ENCODE measurements at places on chromosomes 5 and 9.

DNA sequence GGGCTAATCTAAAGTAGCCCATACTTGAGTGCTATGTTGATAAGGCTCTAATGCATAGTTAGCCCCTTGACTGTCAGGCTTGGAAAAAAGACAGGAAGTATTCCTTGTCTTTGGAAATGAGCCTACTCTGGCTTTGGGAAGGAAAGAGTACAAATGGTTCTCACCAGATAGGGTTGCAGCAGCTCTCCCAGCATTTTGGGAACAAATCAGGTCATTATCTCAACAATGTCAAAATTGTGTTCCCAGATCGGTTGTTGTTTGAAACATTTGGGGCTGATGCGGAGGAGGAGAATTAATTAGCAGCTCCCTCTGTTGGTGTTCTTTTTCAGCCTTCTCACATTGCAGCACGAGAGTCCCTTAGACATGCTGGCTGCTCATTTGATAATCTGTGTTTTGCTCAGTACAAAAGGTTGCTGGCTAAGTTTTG lies 294.7 kb upstream of the DMRT1 start:
- no peak for DNase-seq

GRCh38 chr9:13904746-13905145 lies 409.2 kb downstream of the NFIB start:
- no peak for DNase-seq

DNA sequence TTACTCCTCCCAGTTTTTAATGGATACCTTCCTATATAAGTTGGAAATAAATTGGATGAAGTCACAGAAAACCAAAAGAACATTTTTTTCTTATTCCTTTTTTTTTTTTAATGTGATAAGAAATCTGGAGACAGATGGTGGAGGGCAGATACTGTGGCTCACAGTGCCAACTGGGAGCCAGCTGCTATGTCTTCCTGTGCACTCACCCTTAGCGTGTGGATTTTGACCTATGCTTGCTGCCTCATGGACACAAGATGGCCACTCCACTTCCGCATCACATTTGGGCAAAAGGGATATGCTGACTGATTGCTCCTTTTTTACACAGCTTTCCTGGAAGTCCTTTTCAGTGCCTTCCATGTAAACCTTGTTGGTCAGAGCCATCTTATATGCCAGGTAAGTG lies 342.6 kb downstream of the MAN2A1 start:
- DNase-seq: no peak

DNA sequence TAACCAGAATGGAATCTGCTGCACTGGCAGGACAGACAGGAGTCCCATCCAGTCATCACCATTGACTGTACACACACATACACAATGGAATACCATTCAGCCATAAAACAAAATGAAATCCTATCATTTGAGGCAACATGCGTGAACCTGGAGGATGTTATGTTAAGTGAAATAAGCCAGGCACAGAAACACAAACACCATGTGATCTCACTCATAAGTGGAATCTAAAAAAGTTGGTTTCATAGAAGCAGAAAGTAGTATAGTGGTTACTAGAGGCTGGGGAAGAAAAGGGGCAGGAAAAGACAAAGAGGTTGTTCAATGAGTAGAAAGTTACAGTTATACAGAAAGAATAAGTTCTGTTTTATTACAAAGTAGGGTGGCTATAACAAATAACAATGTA lies 884.0 kb upstream of the ACO1 start:
- DNase-seq: no peak

GRCh38 chr5:1793301-1793740 lies 6.3 kb downstream of the MRPL36 start:
- no peak for DNase-seq

DNA sequence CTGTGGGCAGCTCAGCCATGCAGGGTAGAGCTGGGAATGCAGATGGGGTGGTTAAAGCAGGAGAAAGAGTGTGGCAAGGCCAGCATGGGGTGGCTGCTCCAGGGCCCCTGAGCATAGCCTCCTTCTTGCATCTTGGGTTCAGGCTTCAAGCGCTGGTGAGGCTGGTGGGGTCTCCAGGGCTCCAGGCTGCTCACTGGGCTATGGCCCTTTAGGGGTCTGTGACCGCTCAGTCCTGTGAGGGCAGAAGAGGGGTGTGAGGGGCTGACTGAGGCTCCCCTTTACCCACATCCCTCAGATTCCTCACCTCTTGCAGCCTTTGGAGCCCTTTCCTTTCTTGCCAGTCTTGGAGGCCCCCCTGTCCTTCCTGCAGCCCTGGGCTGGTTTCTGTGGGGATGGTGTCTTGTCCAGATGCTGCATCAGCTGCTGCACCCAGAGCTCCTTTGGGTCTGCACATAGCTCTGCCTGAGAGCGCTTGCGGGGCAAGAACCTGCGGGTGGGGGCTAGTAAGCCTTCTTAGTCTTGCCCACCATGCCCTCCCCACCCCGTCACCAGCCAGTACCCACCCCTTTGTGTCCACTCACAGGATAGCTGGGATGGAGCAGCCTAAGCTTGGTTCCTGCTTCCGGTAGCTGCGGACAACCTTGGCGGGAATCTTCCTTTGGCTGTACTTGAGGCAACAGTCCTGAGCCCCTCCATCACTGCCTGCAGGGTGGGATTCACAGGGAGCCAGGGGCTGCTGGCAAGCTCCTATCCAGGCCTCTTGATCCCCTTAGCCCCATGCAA lies 549 bp downstream of the CCL21 start:
- DNase-seq: no peak

DNA sequence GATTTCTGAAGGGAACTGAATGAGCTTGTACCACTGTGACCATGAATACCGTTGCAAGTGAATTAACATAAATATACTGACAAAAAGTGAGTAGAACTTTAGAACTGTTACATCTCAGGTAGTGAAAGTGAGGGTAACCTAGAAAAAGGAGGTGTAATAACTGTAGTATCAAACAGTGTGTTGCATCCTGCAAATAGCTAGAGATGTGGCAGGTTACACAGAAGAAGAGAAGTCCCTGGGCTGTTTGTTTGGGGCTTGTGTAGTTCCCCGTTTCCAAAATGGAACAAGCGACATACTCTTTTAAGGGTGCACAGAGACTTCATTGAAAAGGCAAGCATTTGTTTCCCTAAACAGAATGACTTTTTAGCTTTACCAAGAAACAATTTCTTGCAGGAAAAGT lies 214.8 kb downstream of the NR3C1 start:
- DNase-seq: no peak

GRCh38 chr9:69299826-69300225 lies 25.2 kb upstream of the ENTREP1 start:
- no peak for DNase-seq

DNA sequence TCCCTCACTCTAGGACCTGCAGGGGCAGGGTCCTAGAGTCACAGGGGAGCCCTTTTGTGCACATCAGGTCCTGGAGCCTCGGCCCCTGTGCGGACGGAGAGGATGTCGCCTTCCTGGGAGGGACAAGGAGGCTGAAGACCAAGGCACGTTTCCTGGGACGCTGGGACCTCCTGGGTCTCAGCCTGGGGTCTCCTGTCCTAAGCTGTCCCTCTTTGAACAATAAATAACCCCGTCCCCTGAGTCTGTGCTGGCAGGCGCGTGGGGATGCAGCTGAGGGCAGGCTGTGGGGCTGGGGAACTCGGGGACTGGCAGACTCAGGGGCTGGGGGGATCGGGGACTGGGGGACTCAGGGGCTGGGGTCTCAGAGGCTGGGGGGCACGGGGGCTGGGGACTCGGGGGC lies 31.1 kb downstream of the PAEP start:
- no peak for DNase-seq

DNA sequence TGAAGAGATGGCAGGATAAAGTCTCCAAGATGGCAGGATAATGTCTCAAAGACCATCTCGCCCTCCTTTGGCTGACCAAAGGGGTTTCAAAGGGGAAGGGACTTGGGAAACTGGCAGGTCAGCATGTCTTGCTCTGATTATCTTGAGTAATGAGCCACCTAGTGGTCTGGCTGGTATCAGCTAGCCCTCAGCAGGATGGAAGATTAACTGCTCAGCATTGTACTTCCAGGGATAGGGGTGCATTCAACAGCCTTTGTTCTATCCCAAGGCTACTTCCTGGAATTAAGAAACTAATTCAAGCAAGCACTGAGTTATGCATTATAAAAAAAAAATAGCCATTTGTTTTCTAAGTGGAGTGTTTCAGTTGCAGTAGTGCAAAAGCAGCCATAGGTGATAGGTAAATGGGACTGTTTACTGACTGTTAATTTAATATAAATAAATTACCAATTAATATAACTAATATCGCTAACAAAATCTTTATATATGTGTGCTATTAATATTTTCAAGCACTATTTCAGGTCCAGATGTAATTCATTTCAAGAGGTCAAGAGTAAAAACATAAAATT lies 555.5 kb downstream of the CDH9 start:
- DNase-seq: peak; percentile 34

- DNase-seq: peak; percentile 31
Measured at GRCh38 chr5:134184155-134185135, 7.7 kb upstream of the SKP1 start.

- DNase-seq: no peak
Measured at GRCh38 chr5:142863856-142864255, 93.7 kb downstream of the ARHGAP26 start.

GRCh38 chr9:79968533-79968932 lies 396.8 kb downstream of the TLE4 start:
- no peak for DNase-seq

DNA sequence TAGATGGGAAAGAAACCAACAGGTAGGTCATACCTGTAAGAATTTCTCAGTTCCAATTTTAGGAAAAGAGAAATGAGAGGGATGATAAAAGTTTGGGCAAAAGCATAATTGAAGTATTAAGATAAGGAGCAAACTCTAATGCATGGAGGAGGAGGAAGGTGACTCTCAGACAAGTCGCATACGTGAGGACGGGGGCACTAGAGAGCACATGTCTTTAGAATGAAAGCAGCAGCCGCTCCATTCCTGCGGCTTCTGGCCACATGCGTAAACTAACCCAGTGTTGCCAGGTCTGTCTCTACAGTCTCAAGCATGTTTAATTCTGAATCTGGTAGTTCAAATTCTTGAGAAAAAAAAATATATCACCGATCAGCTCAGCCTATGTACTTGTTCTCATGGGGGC lies 371.5 kb upstream of the SLC30A5 start:
- DNase-seq: no peak

GRCh38 chr5:42612750-42613366 lies 143.8 kb upstream of the CCDC152 start:
- no peak for DNase-seq

DNA sequence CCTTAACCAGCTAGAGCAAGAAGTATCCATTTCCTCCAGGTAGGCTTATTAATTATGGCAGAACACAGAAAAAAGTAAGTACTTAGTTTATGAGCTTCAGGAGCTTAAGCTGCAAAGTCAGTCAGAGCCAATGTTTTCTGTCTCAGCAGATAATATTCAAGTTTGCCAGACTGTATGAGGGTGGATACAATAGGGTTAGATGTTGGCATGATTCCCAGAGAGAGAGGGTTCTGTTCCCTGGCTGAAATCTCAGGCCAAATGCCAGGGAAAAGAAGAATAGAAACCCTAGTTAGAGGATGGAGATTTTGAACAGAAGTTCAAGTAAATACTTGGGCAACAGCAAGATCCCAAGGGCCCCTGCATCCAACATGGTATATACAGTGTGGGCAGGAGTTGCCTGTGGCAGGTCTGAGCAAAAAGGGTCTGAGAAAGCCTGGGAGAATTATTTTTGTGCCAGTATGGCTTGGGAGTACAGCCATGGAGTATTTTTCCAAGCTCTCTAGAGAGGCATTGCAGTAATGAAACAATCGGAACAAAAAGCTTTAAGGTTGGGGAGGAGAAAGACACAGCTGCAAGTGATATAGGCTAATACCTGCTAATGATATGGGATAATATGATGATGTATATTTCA lies 31.0 kb upstream of the ISOC1 start:
- no peak for DNase-seq

GRCh38 chr9:87223392-87224246 lies 274.0 kb upstream of the DAPK1 start:
- DNase-seq: no peak

DNA sequence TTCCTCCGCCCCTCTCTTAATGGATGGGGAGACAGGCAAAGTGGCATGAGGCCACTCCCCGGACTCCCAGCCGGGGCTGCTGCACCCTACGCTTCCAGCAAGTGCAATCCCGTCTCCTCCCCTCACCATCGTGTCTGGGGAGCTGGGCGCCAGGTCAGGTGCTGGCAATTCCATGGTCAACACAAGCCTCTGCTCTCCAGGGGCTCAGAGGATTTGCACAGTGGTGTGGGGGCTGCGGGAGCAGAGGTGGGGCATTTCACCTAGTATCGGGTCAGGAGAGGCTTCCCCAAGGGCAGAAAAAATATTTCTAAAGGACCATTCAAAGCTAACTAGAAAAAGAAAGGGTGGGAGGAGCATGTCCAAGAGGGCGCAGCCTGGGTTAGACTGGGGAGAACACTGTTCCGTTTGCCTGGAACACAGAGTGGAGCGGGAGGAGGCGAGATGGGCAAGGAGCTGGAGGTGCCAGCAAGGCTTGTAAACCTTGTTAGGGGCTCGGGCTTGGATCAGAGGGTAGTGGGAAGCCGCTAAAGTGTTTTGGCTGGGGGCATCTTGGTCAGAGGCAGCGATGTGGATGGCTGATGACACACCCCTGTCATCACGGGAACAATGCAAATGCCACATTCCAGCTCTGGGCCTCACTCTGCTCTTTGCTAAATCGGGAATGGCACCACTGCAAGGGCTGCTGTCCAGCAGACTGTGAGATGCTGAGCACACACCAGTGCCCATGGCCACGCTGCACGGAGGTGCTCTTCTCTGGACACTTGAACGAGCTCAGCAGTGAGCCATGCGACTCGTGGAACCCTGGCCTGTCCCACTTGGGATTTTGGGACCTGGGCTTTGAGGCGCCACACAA lies 191.7 kb downstream of the CDK5RAP2 start:
- no peak for DNase-seq

- DNase-seq: no peak
Measured at GRCh38 chr5:177310757-177311391, 824 bp downstream of the MXD3 start.

DNA sequence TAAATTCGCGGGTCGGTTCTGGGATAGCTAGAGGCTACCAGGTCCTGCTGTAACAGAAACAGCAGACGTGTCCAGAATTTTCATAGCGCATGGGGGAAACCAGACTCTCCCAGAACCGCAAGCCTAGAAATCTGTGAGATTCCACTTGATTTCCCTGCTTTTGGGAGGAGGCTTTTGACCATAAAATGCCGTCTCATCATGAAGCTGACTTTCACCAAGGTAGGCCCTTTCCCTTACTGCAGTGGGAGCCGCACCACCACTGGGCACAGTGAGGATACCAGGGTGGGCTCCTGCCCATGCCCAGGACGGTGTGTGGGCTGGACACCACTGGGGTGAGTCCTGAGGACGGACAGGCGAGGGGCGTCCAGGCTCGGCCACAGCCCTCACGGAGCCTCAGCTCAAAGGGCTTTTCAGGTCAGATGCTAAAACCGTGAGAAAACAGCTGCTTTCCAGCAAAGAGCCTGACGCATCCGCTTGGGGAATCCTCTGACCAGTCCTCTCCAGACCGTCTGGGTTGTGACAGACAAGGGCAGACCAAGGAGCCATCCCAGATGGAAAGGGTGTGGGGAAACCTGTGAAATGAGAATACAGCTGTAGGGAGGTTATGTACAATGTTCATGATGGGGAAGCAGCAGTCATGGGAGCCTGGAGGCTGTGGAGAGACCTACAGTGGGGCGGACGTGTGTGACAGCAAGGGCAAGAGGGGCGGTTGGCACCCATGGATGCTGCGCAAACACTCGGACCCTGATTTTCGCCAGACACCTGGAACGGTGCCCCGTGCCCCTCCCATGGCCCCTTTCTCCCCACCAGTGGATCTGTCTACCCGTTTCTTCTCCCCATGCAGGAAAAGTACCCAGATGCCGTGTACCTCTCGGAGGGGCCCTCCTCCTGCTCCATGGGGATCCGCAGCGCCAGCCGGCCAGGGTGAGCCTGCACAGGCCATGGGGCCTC lies 59.2 kb downstream of the IPPK start:
- DNase-seq: no peak

Measured in amygdala (tissue), 56 donors.